ENCODE measurements at places on chromosomes 1 and 21.

DNA sequence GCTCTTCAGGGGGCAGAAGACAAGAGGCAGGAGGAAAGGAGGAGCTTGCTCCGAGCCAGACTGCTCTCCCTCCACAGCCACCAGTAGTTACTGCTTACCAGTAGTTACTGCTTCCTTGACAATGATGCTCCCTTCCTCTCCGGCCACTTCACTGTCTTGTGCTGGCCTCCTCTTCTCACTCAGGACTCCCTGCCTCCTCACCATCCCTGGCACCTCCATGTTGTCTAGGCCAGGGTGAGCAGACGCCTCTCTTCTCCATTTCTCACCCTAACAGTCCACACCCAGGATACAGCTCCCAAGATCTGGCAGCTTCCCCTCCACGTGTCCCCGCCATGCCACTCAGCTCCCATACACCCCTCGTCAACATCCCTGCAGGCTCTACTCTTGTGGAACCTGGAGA, 82.4 kb upstream of the TLR5 start:
- DNase-seq = no peak

- DNase-seq = no peak
Measured at GRCh38 chr1:246008363-246008831, 498.7 kb downstream of the SMYD3 start.

- DNase-seq = no peak
Measured at GRCh38 chr1:94384485-94385265, 33.5 kb upstream of the ABCD3 start.

- no peak for DNase-seq
Measured at GRCh38 chr1:63843010-63843409, 69.2 kb downstream of the ROR1 start.

DNA sequence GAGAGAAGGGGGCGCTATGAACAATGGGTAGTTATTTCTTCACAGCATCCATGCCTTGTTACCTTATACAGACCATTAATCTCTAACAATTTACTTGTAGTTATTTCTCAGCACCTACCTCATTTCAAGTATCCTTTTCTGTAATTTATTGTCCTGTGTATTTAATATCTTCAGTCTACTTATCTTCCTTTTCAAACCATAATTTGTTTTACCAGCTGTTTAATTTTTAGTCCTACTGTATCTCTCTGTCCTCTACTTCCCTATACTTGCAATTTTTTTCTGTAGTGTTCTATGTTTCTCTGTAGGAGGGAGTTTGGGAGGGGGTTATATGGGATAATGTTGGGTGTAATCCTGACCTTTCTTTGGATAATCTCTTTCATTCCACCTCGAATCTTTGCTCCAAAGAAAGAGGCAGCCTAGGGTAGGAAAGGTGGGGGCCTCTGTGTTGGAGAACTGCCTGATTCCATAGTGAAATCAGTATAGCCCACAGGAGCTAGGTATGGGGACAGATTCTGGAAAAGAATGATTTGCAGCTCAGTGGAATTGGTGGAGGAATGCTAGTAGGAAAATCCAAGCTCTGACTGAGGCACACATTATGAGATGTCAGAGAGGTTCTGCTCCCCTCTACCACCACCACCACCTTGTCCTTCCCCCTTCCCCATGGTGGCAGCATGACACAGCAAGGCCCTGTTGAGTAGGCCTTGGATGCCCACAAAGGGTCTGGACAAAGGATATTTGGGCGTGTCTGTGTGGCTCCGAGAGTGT, 642 bp downstream of the MLLT11 start:
- DNase-seq = no peak

DNA sequence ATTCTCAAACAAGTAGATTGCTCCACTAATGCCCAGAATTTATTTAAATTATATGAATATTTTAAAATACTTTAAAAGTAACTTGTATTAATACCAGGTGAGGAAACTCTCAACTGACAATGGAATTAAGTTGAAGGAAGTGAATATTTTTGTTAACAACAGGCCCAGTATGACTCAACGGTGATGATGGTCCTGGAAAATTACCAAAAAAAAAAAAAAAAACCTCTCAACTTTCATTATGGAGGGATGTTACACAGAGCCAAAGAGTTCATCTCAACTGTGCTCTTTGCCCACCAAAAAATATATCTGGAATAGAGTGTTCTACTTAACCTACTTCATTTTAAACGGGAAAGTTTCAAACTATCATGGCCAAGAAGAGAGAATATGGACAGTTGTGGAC, 28.3 kb downstream of the CFH start:
- no peak for DNase-seq

DNA sequence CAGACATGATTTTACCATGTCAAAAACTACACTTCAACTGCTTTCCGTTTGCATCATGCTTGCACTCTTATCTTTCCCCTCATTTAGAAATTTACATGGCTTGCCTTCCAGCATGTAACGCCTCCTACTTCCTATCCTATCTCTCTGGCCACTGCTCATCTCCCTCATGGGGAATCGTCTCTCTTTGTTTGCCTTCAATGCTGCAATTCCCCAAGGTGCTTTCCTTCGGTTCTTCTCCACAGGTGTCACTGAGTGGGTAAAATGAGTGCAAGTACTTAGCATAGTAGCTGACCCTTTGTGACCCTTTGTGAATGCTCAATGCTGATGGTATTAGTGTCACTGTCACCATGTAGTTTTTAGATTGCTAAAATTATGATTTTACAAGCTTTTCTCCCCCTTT, 63.1 kb downstream of the APP start:
- no peak for DNase-seq

- no peak for DNase-seq
Measured at GRCh38 chr1:223445402-223445801, 52.2 kb downstream of the CCDC185 start.

- no peak for DNase-seq
Measured at GRCh38 chr1:160577671-160578070, 1.6 kb downstream of the CD84 start.

DNA sequence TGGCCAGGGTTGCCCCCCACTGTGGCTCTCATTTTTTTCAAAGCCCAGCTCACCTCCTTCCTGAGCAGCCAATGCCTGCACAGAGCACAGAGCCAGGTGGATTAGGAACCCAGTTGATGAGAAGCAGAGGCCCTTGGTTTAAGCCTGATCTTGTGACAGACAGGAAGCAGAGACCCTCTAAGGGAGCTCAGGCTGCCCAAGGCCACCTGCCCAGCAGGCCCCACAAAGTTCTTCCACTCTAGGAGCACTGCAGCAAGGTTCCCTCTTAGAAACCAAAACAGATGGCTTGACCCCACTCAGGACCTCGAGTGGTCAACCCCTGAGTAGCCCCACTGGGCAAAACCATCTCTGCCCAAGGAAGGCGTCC, 25.5 kb upstream of the PRSS38 start:
- DNase-seq = no peak

- no peak for DNase-seq
Measured at GRCh38 chr1:5949085-5949760, 43.0 kb downstream of the NPHP4 start.

All from activated T-cell treated with anti-CD3 and anti-CD28 coated beads for 24 hours (primary cell).